ENCODE measurements at places on chromosomes 3 and 15.

DNA sequence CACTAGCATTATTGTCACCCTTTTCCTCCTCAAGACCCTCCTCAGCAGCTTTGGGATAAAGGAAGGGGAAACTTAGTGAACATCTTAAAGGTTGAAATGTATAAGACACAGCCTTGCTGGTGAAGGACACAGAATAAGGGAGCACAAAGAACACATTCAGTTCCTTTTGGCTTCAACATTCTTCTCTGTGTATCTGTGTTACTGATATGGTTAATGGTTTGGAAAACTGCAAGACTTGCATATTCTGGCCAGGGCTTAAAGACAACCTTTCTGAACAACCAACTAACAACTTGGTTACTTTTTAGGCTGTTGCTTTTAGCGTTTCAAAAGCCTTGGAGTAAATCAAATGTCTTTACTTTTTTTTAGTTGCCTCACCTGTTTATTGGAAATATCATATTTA lies 680.5 kb downstream of the MECOM start:
- no peak for DNase-seq

- no peak for DNase-seq
These were observed 24.3 kb upstream of the SUCLG2 start for GRCh38 chr3:67678665-67679064.

DNA sequence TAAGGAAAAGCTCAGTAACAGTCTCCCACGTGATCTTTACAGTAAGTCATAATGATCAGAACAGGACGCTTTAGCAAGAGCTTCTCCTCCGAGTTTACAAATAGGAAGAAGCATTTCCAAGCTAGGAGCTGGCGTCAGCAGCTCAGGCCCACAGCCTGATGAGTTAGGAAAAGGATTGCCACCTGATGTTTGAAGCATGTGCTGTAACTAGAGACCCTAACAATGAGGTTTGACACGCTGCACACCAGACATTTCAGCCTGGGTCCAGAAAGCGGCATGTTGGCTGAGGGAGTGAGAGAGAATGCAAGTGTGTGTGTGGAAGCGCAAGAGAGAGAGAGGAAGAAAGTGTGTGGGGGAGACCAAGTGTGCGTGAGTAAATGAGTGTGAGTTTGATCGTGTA lies 47.3 kb downstream of the TLE3 start:
- DNase-seq, result no peak

- DNase-seq, result peak; percentile 32
These were observed 51.6 kb downstream of the CHDH start for GRCh38 chr3:53794597-53794996.

DNA sequence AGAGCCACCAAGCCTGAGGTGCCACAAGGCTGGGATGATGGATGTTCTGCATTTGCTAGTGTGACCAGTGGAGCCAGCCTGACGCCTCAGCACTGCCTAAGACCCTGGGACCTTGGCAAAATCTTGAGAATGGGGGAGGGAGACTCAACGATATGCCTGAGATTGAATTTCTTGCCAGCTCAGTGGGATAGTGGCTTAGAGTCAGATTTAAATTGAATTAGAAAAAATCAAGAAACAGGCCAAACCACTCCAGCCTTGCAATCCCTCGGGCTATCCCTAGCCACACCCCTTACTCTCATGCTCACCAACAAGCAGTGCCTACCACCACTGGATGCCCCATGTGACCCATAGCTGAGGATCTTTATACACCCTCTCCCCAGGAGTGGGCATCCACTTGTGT lies 18.7 kb upstream of the PDE8A start:
- no peak for DNase-seq

DNA sequence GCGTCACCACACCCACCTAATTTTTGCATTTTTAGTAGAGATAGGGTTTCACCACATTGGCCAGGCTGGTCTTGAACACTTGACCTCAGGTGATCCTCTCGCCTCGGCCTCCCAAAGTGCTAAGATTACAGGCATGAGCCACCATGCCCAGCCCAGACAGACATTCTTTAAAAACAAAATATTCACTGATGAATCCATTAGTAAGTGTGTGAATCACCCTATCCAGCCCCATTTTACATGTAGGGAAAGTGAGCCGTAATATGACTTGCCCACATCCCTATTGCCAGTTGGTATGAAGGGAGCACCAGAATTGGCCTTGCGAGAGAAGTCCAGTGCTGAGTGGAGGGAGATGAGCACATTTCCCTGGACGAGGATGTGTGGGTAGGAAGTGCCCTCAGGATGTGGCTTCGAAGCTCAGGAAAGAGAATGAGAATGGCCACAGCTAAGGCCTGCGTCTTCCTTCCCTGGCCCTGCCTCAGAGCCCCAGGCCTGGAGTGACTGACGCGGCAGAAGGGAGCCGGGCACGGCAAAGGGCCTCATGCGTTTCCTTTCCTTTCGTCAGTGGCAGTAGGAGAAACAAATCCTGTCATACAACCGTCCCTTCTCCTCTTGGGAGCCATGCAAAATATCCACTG lies 28.3 kb upstream of the ETV5 start:
- no peak for DNase-seq

DNA sequence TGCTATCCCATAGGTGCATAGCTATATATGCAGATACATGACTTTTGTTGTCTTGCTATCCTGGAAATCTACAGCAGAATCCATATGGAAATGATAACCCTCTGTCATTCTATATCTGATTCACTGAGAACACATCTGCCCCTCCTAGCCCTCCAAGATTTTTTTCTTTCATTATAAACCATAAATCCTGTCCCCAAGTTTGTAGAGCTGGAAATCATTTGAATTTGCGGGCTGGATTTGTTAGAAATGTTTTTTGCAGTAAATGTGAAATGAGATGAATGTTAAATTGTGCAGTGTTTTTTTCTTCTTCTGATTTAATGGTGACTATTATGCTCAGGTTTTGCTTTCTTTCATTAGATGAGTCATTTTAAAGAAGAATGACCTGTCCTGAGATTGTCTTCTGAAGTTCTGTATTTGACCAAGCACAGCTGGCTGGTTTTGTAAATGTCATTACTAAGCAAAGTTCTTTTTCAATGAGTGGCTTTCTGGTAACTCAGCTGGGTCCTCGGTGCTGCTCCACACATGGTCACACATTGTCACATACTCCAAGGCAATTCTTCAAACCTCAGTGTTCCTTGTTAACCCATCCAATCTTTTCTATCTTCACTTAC lies 25.3 kb upstream of the ABHD17C start:
- peak; percentile 48 for DNase-seq

- peak; percentile 47 for DNase-seq
These were observed 1.4 kb downstream of the USP3 start for GRCh38 chr15:63505842-63506222.

DNA sequence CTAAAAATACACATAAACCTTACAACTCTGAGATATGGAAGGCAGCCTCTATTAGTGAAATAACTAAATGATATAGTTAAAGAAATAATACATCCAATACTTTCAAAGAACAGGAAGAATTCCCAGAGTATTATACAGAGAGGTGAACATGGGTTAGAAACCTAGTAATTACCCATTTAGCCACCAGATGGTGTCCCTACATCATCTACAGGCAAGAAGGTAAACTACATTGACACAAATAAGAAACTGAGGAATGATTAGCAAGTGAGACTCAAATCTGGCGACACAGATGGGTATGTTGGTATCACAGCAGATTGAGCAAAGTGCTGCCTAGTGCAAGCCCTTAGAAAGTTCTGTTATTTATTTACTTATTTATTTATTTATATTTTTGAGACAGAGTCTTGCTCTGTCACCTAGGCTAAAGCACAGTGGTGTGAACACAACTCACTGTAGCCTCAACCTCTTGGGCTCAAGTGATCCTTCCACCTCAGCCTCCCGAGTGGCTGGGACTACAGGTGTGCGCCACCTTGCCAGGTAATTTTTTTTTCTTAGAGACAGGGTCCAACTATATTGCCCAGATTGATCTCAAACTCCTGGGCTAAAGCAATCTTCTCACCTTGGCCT lies 28.2 kb downstream of the NEK4 start:
- peak; percentile 12 for DNase-seq

GRCh38 chr3:151305060-151305774 lies 11.4 kb downstream of the GPR87 start:
- DNase-seq, result peak; percentile 99

DNA sequence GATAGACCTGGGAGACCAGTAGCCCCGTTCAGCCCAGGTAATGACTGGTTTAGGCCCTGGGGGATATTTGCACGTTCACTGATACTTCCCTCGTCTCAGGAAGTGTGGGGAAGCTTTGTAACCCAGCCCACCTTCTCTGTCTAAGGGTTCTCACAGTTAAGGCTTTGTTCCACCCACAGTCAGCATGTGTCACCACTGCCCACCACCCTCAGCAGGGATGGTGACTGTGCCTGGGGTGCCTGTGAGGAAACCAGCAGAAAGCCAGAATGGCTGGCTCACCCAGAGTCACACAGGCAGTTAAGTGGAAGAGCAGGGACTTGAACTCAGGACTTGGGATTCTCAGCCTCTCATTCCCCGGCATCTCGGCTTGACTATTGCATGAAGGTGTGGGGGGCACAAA lies 5.2 kb downstream of the KBTBD13 start:
- DNase-seq, result no peak

All from astrocyte (in vitro differentiated cells and primary cell).